ENCODE measurements at places on chromosomes 1 and 21.

DNA sequence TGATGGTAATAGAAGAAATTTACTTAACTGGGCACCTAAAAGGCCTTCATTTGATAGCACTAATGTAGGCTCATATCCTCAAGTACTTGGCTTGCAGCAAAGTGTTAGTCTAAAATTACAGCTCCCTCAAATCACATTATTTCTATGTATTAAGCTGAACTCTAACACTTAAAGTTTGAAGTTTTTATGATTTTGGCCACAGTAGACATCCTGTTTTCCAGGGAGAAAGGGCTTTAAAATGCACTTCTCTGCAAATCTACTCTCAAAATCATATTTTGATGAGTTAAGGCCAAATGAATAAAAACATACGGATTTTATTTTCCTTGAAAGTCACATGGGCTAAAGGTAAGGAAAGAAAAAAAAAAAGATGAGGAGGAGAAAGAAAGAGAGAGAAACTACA, 575.5 kb downstream of the PLPP3 start:
- no peaks in the 10 kb centered on the region for H3K36me3 ChIP-seq
- H3K4me1 ChIP-seq, result no peaks in the 10 kb centered on the region
- DNase-seq, result no peak
- no peaks in the 10 kb centered on the region for H3K27me3 ChIP-seq

DNA sequence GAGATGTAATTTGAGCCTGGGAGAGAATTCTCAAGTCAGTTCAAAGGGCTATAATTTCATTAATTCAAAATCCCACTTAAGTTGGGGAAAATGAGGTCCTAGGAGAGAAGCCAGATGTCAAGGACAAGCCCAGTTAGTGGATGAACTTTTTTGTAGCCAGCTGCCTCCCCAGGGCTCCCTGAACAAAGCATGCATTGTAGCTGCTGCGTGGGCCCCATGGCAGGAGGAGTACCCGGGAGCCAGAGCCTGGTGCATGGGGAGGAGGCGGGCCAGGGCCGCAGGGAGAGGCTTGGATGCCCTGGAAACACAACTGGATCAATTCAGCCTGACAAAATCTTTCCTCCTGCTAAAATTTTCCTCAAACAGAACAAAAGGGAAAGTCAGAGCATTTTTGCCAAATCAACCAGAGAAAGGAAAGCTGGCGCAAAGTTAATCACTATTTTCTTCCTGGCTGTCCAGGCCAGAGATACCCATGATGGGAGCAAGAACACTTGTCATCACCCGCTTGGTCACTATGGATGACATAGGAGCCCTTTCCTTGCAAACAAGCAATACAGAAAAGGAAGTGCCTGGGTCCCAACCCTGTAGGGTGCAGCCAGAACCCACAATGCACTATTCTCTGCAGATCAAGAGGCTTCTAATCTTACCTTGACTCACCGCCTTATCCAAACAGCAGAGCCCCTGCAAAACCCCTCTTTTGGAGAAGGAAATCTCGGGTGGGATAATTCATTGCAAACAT, 248.1 kb upstream of the RAB4A start:
- no peak for DNase-seq
- H3K36me3 ChIP-seq, result no peaks in the 10 kb centered on the region
- peaks cover 6% of the 10 kb centered on the region for H3K27me3 ChIP-seq

DNA sequence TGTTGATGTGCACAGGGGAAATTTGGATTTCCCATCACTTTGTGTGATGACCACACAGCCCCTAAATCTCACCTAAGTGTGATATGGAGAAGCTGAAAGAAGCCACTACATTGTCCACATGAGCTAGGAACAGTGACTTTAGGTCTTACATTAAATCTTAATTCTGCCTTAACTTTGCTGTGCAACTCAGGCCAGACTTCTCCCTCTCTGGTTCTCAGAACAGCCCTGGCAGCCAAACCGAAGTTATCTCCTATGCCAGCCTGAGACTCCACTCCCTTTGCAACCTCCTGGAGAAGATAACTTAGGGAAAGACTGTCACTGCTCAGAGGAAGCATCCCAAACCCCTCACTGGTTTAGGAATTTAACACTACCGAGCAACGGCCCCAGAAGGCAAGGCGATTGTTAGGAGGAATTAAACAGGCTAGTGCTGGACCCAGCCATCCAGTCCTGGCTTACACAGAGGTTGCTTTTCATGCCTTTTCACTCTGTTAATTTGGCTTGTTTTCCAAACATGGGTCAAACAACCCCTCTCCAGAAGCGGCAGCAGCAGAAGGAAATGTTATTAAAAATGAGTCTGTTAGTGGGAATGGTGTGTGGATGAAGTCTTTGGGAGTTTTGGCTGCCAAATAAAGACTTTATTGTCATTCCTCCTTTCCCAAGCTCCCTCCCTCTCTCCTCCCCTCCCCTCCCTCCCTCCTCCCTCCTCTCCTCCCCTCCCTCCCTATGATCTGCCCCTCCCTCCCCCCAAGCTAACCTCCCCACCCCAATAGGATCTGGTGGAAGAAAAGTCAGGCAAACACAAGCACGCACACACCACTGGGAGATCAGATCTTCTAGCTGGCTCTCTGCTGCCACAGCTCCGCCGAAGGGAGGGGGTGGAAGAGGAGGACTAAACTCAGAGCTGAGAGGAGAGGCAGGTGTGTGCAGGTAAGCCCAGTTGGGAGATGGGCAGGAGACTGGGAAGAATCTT, at the start of gene PRELP:
PRELP (plus strand) TSS at position 795 of the 970 bp plus-strand sequence. CDS start 7,379 bp downstream, outside the sequence.
- H3K27me3 ChIP-seq, result peaks cover 54% of the 10 kb centered on the region
- H3K4me3 ChIP-seq, result no peak within 1 kb of the TSS
- DNase-seq, result no peak
- H3K36me3 ChIP-seq, result no peaks in the 10 kb centered on the region
- H3K4me1 ChIP-seq, result peaks cover 7% of the 10 kb centered on the region
- H3K27ac ChIP-seq, result no peak within 1 kb of the TSS

DNA sequence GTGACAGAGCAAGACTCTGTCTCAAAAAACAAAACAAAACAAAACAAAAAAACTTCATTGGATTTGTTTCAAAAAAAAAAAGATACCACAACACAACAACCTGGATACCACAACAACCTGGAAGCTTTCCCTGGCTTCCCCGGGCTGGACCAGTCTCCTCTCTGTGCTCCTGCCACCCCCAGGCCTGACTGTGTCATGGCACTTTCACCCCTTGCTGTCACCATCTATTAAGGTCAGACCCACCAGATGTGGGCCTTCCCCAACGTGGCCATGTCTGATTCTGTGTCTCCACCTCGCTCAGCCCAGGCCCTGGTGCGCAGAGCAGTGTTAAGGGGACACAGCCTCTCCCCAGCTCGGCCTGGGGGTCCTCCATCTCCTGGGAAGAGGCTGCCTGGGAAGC, 28.3 kb upstream of the ACOT11 start:
- H3K4me3 ChIP-seq, result no peak overlapping the region
- peaks cover 11% of the 10 kb centered on the region for H3K27me3 ChIP-seq
- H3K4me1 ChIP-seq, result no peaks in the 10 kb centered on the region
- no peak overlapping the region for H3K27ac ChIP-seq
- no peak for DNase-seq
- no peaks in the 10 kb centered on the region for H3K36me3 ChIP-seq

DNA sequence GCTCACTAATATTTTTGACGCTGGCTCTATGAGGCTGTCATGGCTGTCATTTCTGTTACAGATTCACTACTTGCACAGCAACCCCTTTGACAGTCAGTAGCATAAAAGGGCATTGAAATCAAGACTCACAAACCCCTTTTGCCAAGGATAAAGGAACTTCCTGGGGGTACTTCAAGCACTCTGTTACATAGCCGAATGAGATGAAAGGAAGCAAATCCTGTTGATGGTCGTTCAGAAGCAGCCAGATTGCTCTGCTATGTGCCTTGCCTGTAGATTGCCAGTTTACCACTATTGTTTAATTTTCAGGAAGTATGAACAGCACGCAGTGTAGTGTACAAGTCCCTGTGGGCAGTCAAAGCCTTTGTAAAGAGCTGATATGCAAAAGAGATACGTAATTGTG, 296.2 kb downstream of the LRRIQ3 start:
- no peak for DNase-seq
- no peaks in the 10 kb centered on the region for H3K27me3 ChIP-seq
- no peak overlapping the region for H3K4me3 ChIP-seq

- H3K27me3 ChIP-seq, result peaks cover 3% of the 10 kb centered on the region
- H3K27ac ChIP-seq, result no peak overlapping the region
- H3K36me3 ChIP-seq, result no peaks in the 10 kb centered on the region
- H3K4me3 ChIP-seq, result no peak overlapping the region
- no peak for DNase-seq
Measured at GRCh38 chr1:7313826-7314225, 457.3 kb upstream of the VAMP3 start.

GRCh38 chr1:243507672-243508302, 251.9 kb downstream of the SDCCAG8 start:
- peak overlapping the region; percentile 66 for H3K4me3 ChIP-seq
- H3K27me3 ChIP-seq, result no peaks in the 10 kb centered on the region
- peaks cover 33% of the 10 kb centered on the region for H3K36me3 ChIP-seq
- no peak for DNase-seq
- peak overlapping the region; percentile 92 for H3K27ac ChIP-seq

DNA sequence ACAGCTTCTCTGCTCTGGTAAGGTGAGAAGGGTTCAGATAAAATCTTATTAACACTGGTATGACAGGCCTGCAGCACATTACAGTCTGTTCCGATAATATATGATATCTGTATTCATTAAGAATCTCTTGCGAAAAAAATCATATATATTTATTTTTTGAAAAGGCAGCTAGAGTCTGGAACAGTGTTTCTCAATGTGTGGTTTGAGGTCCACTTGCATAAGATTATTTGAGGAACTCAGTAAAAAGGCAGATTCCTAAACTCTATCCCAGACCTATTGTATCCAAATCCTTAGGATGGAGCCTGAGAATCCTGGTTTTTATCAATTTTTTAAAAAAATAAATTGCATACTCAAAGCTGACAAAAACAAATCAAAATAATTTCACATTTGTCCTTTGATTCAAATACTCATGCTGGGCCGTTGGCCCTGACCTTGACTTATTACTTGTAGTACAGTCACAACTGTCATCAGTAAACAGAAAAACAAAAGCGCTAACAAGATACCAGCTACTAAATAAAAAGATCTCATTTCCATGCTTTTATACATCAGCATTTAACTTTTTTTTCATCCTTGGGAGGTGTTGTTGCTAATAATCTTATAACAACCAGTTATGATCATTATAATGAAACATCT, 60.6 kb downstream of the RGS2 start:
- H3K4me3 ChIP-seq, result no peak overlapping the region
- no peaks in the 10 kb centered on the region for H3K4me1 ChIP-seq
- no peak for DNase-seq
- H3K27ac ChIP-seq, result no peak overlapping the region
- peaks cover 6% of the 10 kb centered on the region for H3K27me3 ChIP-seq

GRCh38 chr1:66589326-66589725, 55.4 kb downstream of the SGIP1 start:
- H3K27ac ChIP-seq, result no peak overlapping the region
- DNase-seq, result no peak
- no peak overlapping the region for H3K4me3 ChIP-seq
- peaks cover 15% of the 10 kb centered on the region for H3K27me3 ChIP-seq
- H3K36me3 ChIP-seq, result no peaks in the 10 kb centered on the region

DNA sequence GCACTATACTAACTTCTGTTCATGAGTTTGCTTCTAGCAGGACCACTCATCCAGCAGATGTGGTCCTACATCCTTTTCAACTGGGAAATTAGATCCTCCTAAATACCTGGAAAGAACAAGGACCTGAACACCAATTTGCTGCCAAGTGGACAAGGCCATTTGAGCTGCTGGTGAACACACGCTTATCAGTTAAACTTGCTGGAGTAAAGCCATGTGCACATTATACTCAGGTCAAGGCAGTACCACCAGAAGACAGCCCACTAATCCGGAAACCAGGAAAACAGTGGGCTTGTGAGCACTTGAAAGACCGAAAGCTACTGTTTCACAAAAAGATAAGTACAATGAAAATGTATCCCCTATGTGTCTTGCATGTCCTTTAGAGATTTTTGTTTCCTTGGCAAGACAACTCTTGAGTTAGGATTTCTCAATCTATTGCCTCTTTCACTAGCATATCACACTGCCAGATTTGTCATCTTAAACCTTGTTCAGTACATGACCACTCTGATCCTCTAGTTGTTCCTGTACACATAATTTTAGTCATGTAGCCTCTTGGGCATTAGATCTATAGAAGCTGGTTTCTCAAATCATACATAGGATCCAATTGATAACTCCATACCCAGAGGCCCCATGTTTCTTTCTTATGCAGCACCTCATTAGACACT, 4.5 kb upstream of the REN start:
- DNase-seq, result no peak
- no peaks in the 10 kb centered on the region for H3K4me1 ChIP-seq
- no peak overlapping the region for H3K27ac ChIP-seq
- peaks cover 3% of the 10 kb centered on the region for H3K36me3 ChIP-seq

DNA sequence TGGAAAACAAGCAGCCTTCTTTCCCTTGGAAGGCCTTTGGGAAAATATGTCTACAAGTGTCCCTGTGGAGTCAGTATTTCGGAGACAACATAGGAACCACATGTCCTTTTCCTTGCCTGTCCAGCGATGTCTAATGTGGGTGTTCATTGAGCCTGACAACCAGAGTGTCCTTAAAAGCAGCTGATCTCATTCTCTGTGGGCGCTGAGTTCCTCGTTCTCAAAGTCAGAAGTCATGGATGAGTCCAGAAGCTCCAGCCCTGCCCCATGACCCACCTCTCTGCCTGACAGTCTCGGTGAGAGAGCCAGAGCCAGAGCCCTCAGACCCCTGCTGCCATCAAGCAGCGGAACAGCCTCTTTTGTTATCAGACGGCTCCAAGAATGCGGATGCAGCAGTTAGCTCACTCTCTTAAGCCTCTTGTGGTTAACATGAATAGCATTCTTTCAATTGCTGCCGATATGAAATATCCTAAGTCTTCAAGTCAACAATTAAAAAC, 329.2 kb downstream of the TGFB2 start:
- no peak overlapping the region for H3K4me3 ChIP-seq
- H3K27ac ChIP-seq, result no peak overlapping the region
- H3K4me1 ChIP-seq, result no peaks in the 10 kb centered on the region
- no peaks in the 10 kb centered on the region for H3K36me3 ChIP-seq

GRCh38 chr1:214857716-214858115, 224.8 kb upstream of the KCNK2 start:
- H3K4me3 ChIP-seq, result no peak overlapping the region
- H3K36me3 ChIP-seq, result no peaks in the 10 kb centered on the region
- H3K27me3 ChIP-seq, result no peaks in the 10 kb centered on the region
- no peak overlapping the region for H3K27ac ChIP-seq
- DNase-seq, result no peak
- no peaks in the 10 kb centered on the region for H3K4me1 ChIP-seq

GRCh38 chr1:206992790-206993189, 22.5 kb upstream of the FCAMR start:
- DNase-seq, result no peak
- H3K36me3 ChIP-seq, result no peaks in the 10 kb centered on the region
- H3K27ac ChIP-seq, result no peak overlapping the region
- peaks cover 3% of the 10 kb centered on the region for H3K4me1 ChIP-seq
- no peak overlapping the region for H3K4me3 ChIP-seq
- peaks cover 74% of the 10 kb centered on the region for H3K27me3 ChIP-seq

DNA sequence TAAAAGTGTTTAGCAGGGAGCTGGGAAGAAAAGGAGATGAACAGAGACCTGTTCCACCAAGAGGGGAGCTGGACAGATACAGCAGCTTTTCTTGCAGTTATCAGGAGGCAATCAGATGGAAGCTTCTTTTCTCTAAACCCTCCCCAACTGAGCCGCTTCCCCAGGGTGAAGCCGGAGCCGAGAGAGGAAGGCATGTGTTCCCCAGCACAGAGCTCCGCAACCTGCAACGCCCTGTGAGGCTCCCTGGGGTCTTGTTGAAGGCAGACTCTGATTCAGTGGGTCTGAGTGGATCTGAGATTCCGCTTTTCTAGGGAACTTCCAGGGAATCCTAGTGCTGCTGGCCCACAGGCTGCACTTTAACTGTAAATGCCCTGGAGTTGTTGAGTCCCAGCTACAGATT, 139.1 kb upstream of the COA6 start:
- H3K4me1 ChIP-seq, result peaks cover 41% of the 10 kb centered on the region
- H3K27ac ChIP-seq, result no peak overlapping the region
- DNase-seq, result peak; percentile 15
